ENCODE measurements at places on chromosomes 3 and 15.

GRCh38 chr15:66293419-66294156 is at the start of gene DIS3L:
Gene DIS3L (plus strand): TSS chr15:66293568. CDS start chr15:66293597, 29 bp downstream.
- DNase-seq = no peak

- no peak for DNase-seq
Measured at GRCh38 chr3:38992117-38992760, 59.5 kb downstream of the SCN11A start.

- DNase-seq = no peak
Measured at GRCh38 chr15:48596415-48596814, 49.1 kb downstream of the FBN1 start.

- no peak for DNase-seq
Measured at GRCh38 chr3:69803681-69804270, 64.5 kb downstream of the MITF start.

DNA sequence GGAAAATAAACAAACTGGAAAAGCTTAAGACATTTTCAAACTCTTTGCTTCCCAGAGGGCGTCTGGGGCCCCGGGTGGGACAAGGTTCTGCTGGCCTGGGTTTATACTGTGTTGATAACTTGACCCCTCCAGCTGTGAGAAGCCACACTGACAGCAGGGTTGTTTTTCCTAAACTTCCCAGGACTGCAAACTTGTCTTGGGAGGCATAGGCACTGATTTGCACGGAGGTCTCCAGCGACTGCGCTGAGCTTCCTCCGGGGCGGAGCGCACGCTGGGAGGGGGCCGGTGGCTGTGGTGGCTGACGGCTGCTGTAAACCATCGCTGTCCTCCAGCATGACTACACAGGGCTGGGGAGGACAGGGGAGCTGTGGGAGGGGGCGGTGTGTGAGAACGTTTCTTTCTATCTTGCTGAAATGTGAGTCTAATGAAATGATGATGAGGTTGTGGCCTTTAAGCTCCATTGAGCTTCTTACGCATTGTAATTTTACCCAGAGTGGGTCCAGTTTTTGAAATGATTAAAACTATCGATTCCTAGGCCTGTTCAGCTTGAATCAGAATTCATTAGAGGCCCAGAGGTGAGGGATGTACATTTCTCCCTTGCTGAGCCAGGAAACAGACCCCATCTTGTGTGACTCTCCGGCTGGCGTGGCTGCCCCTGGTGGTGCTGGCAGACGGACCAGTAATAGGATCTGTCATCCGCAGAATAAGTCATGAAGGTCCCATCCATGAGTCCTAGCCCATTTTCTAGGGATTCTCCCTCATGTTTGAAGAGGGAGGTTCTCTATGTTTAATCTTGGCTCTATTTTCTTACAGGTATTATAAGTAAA is 40.5 kb upstream of the VPS8 start:
- no peak for DNase-seq

- DNase-seq = no peak
Measured at GRCh38 chr3:191239407-191240031, 40.5 kb downstream of the OSTN start.

- DNase-seq = no peak
Measured at GRCh38 chr3:160006282-160007163, 17.9 kb downstream of the IL12A start.

DNA sequence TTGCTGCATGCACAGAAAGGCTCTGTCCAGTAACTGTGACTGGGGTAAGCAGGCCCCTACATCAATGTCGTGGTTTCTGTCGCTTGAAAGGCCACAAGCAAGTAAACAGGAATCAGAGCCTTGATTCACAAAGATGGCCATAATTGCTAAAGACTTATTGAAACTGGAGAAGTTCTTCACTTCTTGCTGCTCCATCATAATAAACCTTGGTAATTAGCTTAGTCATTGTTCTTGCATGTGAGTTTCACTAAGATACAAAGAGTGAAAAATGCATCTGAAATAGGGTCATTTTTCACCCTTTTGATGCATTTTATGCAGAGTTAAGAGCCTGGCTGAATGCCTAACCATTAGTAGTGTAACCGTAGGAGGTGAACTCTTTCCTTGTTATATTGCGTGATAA is 3.2 kb downstream of the SEMA6D start:
- DNase-seq = no peak

DNA sequence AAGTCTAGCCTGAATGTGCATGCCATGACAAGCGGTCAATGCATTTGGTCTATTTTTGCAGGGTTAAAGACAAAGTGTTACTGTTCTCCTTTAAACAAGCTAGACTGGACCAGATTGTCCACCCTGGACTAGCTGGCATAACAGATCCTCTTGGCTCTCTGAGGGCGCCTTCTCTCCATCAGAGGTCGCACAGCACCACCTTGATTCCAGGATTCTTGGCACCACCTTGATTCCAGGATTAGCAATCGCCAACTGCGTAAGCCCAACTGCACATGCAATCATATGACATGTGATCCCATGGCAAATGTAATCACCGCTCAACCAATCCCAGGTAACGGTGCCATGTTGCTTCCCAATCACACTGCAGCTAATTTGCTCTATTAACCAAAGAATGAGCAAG is 98.6 kb downstream of the OXNAD1 start:
- DNase-seq = no peak

GRCh38 chr3:106030627-106030963 is 161.8 kb upstream of the CBLB start:
- DNase-seq = no peak

DNA sequence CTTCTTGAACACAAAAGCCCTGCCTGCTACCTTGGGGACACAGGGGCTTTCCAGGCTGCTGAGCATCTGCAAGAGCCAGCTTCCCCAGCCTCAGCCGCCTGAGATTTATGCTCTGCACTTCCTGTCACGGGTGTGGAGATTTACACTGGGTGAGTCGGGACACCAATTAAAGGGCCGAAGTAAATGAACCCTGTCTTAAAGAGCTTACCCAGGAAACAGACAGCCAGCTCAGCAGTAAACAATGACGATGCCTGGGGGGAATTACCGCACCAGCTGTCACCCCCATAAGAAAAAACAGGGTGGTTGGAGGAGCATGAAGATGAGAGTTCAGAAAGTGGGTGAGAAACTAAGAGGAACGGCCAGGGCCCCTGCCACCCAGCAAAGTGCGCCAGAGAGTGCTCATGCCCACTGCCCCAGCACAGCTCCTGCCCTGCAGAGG is 37.5 kb upstream of the IQSEC1 start:
- no peak for DNase-seq

DNA sequence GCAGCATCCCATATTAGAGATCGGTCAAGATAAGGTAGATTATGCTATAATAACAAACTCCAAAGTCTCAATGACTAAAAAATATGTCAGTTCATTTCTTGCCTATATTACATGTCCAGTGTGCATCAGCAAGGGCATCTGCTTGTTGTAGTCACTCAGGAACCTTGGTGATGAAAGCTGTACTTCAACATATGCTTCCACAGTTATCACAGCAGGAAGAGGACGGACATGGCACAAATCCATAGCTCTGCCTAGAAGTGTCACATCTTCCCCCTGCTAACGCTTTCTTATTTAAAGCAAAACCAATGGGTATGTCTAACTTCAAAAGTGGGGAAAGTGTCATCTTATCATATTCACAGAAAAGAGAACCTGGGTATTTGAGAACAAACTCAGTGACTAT is 20.0 kb upstream of the PIAS1 start:
- no peak for DNase-seq

- no peak for DNase-seq
Measured at GRCh38 chr15:33934921-33935320, 33.4 kb upstream of the CHRM5 start.

DNA sequence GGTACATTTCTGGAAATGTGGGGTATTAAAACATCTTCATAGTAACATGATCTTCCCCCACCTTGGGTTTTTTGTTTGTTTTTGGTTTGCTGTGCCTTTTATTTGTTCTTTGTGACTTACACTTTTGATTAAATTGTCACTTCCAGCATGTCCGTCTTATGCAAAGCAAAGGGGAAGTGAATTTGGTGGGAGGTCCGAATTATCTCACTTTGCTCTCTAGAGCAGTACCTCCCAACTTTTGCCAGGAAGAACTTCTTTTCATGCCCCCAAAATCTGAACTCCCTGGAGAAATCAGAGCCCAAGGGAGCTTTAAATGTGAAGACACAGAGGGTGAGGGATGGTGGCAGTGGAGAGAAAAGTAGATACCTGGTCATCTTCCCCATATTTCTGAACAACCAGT is 173.1 kb downstream of the IL5RA start:
- DNase-seq = no peak

DNA sequence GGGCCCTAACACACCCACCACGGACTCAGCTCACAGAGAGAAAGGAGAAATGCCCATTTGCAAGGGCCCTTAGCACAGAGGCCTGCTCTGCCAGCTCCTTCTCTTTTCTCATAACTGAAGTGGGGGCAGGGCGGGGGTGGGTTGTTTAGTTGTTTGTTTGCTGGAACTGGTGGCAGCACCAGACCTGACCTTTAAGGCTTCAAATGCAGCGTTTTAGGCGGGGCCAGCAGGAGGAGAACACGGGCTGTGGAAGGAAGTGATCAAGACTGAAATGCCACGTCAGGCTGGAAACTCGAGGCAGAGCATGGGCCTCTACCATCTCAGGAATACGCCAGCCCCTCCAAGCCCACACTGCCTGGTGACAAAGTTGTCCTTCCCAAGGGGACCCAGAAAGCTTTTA is 9.3 kb downstream of the CACNA2D2 start:
- no peak for DNase-seq

- DNase-seq = no peak
Measured at GRCh38 chr3:104604326-104605010, 762.2 kb upstream of the ALCAM start.

- DNase-seq = no peak
Measured at GRCh38 chr3:178900029-178900646, 171.5 kb downstream of the ZMAT3 start.

GRCh38 chr3:49804141-49805041 is 1.3 kb downstream of the INKA1 start:
- DNase-seq = no peak

GRCh38 chr15:92670621-92671020 is 15.0 kb upstream of the FAM174B start:
- no peak for DNase-seq

GRCh38 chr3:97291901-97292300 is 472.7 kb upstream of the ARL6 start:
- no peak for DNase-seq

- DNase-seq = no peak
Measured at GRCh38 chr15:35195649-35196048, 110.6 kb upstream of the NANOGP8 start.

- DNase-seq = no peak
Measured at GRCh38 chr3:47365213-47366153, 15.3 kb upstream of the PTPN23 start.

DNA sequence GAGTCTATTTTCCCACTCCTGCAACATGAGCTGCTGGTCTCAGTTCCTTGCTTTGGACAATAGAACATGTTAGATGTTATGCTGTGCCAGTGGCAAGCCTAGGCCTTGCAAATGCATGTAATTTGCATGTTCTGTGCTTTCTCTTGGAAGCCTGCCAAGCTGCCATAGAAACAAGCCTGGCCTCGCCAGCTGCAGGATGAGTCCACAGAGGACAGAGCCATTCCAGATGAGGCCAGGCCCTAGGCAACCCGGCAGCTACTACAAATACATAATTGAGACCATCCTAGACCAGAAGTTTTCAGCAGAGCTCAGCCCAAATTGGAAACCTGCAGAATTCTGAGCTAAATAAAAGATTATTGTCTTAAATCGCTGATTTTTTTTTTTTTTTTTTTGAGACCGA is 39.6 kb downstream of the TRIM69 start:
- no peak for DNase-seq

DNA sequence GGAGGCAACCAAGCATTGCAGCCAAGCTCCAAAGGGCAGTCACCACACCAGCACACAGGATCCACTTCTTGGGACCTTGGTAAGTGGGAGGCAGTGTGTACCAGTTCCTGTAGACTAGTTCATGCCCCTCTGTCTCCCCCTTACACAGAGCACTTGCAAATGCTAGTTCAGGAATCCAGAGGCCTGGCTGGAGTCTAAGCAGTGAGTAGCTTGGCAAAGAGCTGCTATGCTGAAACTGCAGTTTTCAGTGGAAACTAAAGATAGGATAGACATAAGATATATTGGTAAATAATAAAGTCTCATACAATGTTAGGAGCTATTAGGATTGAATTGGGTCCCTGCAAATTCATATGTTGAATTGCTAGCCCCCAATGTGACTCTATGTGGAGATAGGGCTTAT is 13.9 kb upstream of the SLC41A3 start:
- no peak for DNase-seq

DNA sequence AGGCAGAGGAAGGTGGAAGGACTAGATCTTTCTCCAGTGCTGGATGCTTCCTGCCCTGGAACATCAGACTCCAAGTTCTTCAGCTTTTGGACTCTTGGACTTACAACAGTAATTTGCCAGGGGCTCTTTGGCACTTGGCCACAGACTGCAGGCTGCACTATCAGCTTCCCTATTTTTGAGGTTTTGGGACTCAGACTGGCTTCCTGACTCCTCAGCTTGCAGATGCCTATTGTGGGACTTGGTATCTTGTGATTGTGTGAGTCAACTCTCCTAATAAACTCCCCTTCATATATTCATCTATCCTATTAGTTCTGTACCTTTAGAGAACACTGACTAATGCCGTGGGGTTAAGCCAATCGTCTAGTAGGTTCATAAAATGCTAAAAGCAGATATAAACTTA is 8.8 kb upstream of the B3GNT5 start:
- DNase-seq = no peak

- no peak for DNase-seq
Measured at GRCh38 chr3:142815803-142816202, 73.1 kb downstream of the PCOLCE2 start.

DNA sequence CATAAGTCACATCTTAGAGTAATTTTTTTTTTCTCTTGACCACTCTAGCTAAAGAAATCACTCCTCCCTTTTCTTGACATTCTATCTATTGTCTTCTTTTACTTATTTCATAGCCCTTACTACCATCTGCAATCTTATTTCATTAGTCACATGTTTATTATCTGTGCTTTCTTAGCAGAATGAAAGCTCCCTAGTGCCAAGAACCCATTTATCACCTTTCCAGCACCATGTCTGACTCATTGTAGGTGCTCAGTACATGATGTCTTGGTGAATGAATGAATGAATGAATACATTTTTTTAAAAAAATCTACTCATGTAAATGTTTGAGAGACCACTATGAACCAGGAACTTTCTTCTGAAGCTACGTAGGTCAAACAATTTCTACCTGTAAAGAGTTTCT is 157.2 kb downstream of the CADPS start:
- no peak for DNase-seq

GRCh38 chr3:4825436-4826236 is 153.6 kb upstream of the BHLHE40 start:
- no peak for DNase-seq

DNA sequence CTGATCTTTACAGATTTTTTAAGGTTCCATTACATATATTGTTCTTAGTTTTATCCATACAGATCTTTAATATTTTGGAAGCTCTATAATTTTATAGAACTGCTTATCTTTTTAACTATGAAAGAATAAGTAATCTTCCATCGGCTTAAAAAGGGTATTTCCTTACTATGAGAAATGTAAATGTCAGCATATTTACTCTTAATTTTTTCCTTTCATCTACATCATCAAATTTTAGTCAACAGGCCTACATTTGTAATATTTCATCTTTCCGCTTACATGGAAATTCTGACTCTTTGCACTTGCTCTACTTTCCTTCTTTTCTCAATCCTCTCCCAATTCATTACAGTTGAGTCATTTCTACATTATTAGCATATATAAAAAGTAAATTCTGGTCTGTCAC is 111.3 kb upstream of the GOLGA6L6 start:
- no peak for DNase-seq
